ENCODE measurements at places on chromosomes 1 and 21. TPM values are rescaled to one million over a fixed set of nuclear protein-coding genes. Genes with fewer than 3 reads are reported as not detected.

GRCh38 chr1:43545695-43546387 lies 15.2 kb downstream of the PTPRF start:
- DNase-seq = peak; percentile 97

GRCh38 chr1:228863776-228864175 lies 128.5 kb downstream of the RHOU start:
- DNase-seq = no peak

- DNase-seq = no peak
Observed at GRCh38 chr21:45448810-45449657, 44.1 kb downstream of the COL18A1 start.

- no peak for DNase-seq
Observed at GRCh38 chr1:47682198-47682597, 244.4 kb downstream of the FOXD2 start.

GRCh38 chr1:117001254-117001927 lies at the start of gene CD101:
TSS of gene CD101 (plus strand) at chr1:117001760. CDS start at chr1:117001818, 58 bp downstream.
- DNase-seq = no peak

DNA sequence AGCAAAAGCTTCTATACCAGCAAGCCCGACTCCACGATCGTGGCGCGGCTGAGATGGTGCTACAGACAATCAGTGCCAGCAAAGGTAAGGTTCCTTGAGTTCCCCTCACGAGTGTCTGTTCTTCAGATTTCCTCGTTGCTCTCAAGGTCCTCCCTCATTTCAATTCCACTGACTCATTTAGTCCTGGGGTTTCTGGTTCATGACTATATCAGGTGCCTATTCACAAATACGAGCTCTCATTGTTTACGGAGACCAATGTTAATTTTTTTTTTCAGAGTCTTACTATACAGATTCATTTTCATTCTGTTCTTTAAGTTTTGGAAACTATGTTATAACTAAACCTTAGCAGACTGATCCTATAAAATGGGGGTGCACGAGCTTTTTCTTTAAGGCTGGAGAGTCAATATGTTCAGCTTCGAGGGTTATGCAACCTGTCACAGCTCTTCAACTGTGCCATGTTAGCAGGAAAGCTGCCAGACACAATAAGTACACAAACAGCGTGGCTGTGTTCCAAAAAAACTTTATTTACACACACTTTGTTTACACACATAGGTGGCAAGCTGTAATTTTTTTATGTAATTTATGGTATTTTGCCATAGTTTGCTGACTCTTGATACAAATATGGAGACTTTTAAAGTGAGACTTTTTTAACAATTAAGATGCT lies 134.3 kb downstream of the ZP4 start:
- no peak for DNase-seq

- DNase-seq = peak; percentile 29
Observed at GRCh38 chr1:87684194-87684593, 355.5 kb downstream of the LMO4 start.

DNA sequence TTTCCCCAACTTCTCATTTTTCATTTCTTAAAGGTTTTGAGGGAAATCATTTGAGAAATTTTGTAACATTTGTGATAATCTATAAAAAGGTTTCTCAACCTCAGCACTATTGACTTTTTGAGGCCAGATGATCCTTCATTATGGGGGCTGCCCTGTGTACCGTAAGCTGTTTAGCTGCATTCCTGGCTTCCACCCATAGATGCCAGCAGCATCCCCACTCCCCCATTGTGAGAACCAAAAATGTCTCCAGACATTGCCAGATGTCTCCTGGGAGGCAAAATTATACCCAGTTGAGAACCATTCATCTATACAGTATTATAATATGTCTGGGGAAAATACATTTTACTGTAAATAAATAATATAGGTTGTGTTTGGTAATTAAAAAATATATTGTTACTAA lies 146.0 kb downstream of the PBX1 start:
- no peak for DNase-seq

GRCh38 chr21:36852864-36853263 lies 113.6 kb downstream of the HLCS start:
- no peak for DNase-seq

DNA sequence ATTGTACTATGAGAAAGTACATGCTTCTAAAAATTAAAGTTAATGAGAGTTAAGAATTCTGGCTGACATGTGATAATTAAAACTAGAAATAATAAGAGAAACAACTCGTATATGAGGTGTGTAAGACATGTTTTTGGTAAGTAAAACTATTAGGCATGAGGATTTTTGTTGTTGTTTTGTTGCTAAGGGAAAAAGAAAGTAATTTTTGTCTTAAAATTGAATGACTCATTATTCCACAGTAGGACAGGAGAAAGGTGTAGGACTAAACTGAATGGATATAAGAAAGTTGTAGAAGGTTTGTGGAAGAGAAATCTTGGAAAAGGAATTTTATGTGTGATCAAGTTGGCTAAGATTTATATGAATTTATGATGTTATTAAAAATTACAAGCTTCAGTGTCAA lies 54.8 kb downstream of the TBX19 start:
- no peak for DNase-seq

GRCh38 chr1:160204526-160205241 lies 500 bp upstream of the PEA15 start:
- peak; percentile 36 for DNase-seq

FAM167B gene
- 36.8 TPM for total RNA-seq

GBP4 gene
- total RNA-seq = 10.5 TPM

SLC25A34 gene
- 11.3 TPM for total RNA-seq

IL12RB2 gene
- total RNA-seq = 1.2 TPM

ADORA1 gene
- total RNA-seq = not detected

RUSC1 gene
- 62.5 TPM for total RNA-seq

SMIM11 gene
- total RNA-seq = 1.2 TPM

RAB25 gene
- total RNA-seq = 249 TPM

COL11A1 gene
- under 0.01 TPM for total RNA-seq
